ENCODE measurements at places on chromosomes 5 and 9.

- no peak for DNase-seq
Observed at GRCh38 chr5:155332618-155333017, 319.1 kb downstream of the KIF4B start.

DNA sequence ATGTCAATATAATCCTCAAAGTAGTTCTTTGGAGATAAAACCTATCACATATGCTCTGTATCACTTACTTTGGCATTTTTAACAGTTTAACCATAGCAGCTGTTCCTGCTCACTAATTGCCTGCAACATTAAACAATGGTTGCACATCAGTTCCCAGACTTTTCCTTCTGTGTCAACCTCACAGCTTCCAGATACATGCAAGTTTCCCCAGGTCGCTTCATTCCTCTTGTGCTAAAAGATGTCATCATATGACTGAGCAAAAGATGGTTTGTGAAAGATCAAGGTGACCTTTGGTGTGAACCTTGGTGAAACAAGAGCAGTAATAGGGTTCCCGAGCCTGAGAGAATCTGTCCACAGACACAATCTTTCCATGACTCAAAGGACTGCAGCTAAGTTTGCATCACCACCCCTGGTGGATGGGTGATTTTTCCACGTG, 500.4 kb upstream of the PAPPA start:
- DNase-seq: no peak

GRCh38 chr5:1376981-1377380, 32.1 kb upstream of the CLPTM1L start:
- DNase-seq: no peak

- no peak for DNase-seq
Observed at GRCh38 chr5:111748304-111748763, 8.7 kb downstream of the NREP start.

- DNase-seq: no peak
Observed at GRCh38 chr9:111232997-111233790, 96.8 kb downstream of the OR2K2 start.

- DNase-seq: no peak
Observed at GRCh38 chr5:180201051-180201987, 7.7 kb downstream of the RASGEF1C start.

- DNase-seq: no peak
Observed at GRCh38 chr5:108381350-108381953, 446 bp downstream of the FBXL17 start.

GRCh38 chr5:130455175-130455574, 550.9 kb downstream of the CHSY3 start:
- no peak for DNase-seq

- DNase-seq: no peak
Observed at GRCh38 chr9:83280268-83280667, 217.3 kb upstream of the RASEF start.

DNA sequence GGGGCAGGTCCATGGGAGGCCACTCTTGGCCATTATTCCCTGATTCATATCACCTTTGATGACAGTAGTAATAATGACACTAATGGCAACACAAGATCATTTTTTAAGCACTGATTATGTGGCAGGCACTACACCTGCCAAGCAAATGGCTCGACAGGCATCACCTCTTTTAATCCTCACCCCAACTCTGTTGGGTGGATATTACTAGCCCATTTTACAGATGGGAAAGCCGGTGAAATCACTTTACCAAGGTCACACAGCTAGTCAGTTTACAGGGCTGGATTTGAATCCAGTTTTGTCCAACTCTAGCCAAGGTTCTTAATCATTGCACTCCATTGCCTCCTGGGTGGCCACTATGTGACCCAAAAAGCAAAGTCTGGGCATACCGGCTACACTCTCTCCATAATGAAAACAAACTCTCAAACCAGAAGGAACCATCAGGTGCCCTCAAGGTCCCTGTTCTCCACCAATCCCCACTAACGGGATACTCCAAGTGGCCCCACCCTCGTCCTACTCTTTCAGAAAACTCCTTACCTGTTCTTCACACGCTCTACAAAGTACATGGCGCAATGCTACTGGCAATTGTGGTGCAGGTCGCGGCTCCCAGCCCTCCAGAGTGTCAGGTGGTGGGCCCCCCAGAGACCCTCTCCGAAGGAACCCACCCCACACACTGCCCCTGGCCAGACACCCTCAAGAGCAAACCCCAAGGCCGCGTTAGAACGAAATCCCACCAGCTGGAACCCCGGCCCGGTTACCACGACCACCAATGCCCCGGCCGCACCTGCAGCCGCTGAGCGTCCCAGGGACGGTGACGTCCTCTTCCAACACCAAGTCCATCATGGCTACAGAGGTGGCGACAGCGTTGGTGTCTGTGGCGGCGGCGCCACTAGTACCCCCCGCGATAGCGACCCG, 572 bp downstream of the CDK5RAP2 start:
- DNase-seq: no peak

DNA sequence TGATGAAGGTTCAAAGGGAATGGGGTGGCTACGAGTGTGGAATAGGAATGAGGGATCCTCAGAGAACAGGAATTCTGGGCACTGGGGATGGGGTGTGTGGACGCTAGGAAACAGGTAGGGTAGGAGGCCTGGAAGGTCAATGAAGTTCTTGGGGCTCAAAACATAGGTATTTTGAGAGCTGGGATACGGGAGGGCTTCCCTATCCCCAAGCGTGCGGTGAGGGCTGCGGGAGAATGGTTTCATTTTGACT, 718 bp downstream of the QSOX2 start:
- DNase-seq: no peak

- no peak for DNase-seq
Observed at GRCh38 chr9:72465593-72465984, 55.8 kb upstream of the TMC1 start.

DNA sequence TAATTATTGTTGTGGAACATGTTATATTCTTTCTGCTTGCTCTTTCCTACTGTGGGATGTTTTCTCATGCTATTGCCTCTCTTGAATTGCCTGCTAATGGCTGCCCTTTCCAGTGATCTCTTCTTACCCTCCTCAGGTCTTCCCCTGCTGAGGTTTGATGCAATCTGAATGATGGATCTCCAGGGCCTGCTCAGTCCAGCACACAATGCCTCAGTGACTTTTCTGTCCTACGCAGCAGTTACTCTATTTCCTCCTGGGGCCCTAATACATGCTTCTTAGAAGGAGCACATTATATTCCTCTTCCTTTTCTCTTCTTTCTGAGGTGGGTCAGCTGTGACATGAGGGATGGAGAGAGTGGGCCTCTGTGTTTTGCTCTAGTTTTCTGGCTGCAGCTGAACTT, at the start of gene SPINK14:
TSS of gene SPINK14 (plus strand) at position 301 of the 400 bp plus-strand sequence. CDS start 1,187 bp downstream, outside the sequence.
- DNase-seq: no peak

GRCh38 chr9:114002271-114002985, 75.7 kb downstream of the AMBP start:
- DNase-seq: no peak

GRCh38 chr5:68689010-68689409, 404.8 kb upstream of the SLC30A5 start:
- no peak for DNase-seq

DNA sequence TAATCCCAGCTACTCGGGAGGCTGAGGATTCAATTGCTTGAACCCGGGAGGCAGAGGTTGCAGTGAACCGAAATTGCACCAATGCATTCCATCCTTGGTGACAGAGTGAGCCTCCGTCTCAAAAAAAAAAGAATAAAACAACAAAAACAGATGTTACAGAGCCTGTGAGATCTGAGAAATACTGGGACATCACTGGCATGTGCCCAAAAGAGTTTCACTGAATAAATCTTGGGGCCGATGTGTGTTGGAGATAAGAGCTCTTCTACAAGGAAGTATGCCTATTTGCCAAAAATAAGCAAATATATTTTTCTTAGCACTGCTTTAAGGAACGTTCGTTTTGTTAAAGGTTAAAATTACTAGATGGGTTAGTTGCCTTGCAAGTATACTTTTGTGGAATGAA, 55.1 kb downstream of the KIAA1958 start:
- no peak for DNase-seq

DNA sequence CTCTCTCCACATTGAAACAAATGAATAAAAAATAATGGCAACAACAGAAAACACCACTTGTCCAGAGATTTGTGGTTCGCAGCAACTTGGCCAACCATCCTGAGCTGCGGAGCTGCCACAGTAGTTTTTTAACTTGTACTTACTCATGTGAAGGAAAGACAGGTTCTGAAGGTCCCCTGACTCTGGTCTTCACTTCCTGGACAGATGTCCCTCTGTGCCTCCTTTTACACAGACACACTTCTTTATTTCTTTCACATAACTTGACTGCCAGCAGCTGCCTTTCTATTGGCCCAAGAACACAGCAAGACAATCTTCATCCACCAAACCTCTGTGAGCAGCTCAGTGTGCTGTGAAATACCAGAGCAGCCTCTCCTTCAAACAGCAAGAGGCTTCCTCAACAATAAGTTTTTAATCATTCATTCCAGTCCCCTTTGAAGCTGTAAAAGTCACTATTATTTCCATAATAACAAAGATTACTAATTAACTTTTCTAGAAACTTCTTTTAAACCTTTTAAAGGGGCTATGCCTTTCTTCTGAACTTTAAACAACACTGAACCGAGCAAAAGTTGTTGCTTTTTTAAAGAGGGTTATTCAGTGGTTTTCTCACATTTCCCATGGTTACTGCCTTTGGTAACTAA, 198.7 kb downstream of the NR2F1-AS1 start:
- no peak for DNase-seq

DNA sequence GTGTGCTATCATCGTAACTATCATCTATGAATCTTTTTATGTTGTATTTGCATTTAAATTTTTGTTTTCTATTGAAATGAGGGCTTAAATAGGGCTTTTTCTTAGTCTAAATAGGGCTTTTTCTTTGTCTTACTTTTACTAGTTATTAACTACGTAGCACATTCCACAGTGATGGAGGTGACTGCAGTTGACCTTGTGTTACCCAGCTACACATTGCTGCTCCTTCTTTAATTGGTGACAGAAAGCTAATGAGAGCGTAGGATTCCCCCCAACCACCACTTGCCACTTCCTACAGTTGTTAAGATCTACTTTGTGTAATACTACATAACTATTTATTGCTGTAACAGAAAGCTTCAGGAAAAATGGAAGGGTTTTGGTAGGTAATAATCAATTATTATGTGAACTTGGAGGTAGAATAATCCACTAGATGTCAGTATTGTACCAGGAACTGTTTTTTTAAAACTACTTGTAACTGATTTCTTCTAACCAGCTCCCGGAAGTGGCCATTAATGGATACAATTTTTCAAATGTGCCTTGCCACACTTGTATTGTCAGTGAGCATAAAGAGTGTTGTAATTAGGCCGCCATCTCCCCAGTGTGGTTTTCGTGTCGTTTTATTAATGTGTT, 18.0 kb downstream of the MTRR start:
- no peak for DNase-seq

- DNase-seq: no peak
Observed at GRCh38 chr5:137708796-137709559, 26.9 kb downstream of the KLHL3 start.

DNA sequence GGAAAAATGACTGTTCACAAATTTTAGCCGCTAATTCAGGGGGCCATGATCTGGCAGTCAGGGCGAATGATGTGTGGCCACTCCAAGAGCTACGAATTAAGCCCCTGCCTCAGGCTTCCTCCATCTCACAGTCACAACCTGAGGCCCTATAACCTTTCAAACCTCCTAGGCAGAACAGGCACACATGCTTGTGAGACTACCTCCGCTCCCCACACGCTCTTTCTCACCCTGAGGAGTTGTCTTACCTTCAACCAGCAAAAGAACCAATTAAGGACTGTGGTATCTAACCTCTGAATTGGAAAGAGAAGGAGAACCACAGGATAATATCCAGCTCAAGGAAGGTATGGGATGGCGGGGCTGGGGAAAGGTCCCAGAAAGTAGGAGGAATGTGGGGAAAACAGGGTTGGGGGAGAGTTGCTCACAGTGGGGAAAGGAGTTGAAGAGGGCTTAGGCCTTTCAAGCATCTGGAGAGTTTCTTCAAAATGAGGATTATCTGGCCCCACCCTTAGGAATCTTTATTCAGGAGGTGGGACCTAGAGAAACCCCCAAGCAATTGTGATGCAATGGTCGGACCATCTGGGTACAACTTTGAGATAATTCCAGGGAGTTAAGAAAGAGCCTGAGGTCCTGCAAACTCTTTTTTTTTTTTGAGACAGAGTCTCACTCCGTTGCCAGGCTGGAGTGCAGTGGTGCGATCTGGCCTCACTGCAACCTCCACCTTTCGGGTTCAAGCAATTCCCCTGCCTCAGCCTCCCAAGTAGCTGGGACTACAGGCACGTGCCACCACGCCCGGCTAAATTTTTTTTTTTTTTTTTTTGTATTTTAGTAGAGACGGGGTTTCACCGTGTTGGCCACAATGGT, 5.5 kb downstream of the PCDH1 start:
- no peak for DNase-seq

- DNase-seq: no peak
Observed at GRCh38 chr5:135484674-135485086, 32.5 kb upstream of the TIFAB start.

- no peak for DNase-seq
Observed at GRCh38 chr5:57313716-57314115, 139.9 kb downstream of the GPBP1 start.

DNA sequence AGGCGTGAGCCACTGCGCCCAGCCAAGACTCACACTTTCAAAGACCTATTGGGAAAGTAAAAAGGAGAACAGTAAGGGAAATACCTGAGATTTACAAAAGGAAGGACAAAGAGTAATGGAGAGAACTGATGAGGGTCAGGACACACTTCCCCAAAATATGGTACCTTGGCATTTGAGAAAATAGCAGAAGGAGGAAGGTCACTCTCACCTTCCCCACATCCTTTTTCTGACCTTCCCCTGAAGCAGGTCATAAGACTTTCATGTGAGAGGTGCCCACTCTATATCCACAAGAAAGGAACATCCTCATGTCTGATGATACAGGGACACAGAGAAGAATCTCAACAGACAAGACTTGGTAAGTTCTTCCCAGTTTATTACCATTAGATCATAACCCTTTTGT, 272.8 kb downstream of the FBXL17 start:
- DNase-seq: no peak

GRCh38 chr9:123266655-123267399, 1.6 kb downstream of the STRBP start:
- DNase-seq: no peak

DNA sequence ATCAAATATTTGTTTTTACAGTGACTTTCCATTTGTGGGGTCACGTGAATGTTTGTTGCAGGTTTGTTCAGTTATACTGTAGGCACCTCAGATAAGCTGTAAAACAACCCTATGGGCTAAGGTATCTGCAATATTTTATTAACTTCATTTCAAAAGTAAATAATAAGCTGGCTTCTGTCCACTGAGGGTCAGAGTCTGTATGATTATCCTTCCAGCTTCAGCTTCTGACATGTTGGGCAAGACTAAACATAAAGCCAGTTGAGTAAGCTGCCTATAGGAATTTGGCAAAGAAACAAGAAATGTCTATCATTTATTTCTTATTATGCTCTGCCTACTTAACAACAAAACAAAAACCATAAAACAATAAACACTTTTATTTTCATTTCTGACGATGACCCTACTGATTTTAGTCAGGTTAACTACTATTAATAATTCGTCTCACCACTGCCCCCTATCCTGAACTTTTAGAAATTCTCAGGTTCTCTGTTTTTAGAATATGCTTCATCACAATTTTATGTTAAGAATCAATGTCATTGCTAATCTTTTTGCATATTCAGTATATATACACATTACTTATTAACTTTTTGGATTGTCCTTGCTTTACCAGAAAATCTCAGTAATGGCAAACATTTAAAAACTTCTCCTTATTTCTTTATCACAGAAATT, 413.6 kb upstream of the ADAMTSL1 start:
- DNase-seq: no peak

- no peak for DNase-seq
Observed at GRCh38 chr9:26301659-26302058, 590.9 kb downstream of the CAAP1 start.

GRCh38 chr9:23769307-23769935, 56.6 kb downstream of the ELAVL2 start:
- DNase-seq: no peak
